Left cardiac atrium (tissue), 4 donors: ENCODE measurements at places on chromosomes 1 and 21.

DNA sequence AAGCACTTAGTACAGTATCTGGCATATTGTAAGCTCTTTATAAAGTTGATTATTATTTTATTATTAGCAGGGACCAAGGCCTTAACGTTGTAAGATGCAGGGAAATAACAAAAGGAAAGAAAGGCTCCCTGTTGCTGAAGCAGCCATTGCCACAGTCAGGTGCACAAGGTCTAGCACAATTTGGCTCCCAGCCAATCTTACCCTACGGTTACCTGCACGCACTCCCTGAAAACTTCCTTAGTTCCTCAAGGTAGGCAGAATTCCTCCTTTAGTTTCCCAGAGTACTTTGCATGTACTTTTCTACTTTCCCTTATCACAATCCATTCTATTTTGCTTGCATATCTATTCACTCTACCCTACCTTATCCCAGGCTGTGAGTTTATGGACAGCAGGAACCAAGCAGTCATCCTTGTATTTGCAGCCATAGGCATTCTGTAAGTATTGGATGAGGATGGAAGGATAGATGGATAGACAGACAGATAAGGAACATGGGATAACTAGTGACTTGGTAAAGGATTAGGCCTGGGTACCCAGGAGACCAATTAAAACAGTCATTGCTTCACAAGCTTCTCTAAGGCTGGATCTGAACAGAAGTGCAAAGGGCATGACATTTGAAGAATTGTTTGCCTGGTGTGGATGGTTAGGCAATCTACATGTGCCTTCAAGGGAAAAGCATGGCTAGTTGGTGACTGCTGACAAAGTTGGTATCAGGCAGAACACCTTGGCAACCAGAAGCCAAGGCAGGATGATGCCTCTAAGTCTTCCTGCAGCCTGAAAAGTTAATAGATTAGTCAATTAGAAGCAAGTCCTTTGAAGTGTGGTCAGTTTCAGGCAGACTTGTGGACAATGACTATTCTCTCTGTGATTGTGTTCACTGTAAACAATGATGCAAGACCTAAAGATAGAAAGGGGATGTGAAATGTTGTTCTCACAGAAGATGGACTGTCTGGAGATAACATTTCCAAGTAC is 20.8 kb upstream of the JAK1 start:
- no peak for DNase-seq

- DNase-seq, result no peak
These were observed 27.8 kb downstream of the RHCE start for GRCh38 chr1:25392841-25393240.

DNA sequence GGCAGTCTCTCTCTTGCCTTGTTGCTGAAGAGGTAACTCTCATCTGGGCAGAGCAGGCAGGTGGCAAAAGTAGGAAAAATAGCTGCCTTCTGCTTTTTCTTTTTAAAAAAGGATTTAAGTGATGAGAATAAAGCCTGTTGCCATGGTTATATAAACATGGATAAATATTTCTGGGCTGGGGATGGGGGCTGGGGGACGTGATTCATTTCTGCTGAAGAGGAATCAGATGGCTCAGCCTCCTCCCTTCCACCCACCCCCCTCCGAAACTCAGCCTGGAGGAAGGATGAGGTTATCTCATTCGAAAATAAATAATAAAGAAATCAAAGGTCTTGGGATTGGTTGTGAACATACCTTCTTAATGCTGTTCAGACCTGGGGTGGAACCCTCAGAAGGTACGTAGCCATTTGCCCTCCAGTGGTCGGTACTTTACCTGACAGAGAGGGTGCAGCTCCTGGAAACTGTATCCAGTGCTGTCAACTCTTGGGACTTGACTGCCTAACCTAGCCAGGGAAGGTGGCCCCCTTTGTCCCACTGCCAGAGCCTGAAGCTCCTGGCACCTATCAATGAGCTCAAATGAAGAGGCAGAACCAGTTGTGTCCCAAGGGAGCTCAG is 3.8 kb upstream of the INKA2 start:
- no peak for DNase-seq

GRCh38 chr1:32276032-32276782 is 15.7 kb upstream of the HDAC1 start:
- DNase-seq, result no peak

DNA sequence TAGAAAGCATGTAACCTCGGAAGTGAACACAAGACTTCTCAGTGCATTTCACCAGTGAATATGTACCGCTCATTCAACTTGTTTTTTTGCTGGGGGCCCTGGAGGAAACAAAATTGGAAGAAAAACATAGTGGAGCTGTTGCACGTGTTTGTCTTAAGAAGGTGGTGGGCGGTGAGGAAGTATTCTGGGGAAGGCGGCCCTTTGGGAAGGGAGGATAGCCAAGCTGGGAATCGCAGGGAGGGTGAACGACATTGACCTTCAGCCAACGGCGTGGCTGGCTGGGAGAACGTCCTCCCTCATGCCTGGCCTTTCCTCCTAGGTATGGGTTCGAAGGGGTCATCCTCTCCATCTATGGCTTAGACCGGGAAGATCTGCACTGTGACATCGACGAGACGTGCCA is 19.4 kb downstream of the TFF3 start:
- DNase-seq, result no peak

DNA sequence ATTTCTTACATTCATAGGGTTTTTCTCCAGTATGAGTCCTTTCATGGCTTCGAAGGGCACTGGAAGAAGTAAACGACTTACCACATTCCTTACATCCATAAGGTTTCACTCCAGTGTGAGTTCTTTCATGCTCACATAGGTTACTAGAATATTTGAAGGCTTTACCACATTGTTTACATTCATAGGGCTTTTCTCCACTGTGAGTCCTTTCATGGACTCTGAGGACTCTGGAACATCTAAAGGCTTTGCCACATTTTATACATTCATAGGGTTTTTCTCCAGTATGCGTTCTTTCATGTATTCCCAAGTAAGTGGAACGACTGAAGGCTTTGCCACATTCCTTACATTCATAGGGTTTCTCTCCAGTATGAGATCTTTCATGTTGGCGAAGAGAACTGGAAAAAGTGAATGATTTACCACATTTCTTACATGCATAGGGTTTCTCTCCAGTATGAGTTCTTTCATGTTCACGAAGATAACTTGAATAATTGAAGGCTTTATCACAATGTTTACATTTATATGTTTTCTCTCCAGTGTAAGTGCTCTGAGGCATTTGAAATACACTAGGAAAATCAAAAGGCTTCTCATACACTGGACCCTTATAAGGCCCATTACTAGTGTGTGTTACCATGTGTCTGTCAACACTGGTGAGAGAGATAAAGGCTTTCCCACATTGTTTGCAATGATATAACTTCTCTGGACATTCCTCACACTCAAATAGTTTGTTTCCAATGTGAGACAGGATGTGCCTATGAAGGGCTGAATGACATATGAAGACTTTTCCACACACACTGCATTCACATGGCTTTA is 29.9 kb upstream of the ZNF695 start:
- no peak for DNase-seq

- DNase-seq, result peak; percentile 49
These were observed 71.5 kb downstream of the HHAT start for GRCh38 chr1:210400043-210400840.

- no peak for DNase-seq
These were observed 20.9 kb upstream of the LYPLAL1 start for GRCh38 chr1:219152751-219153150.
